ENCODE measurements at places on chromosomes 6 and 20. TPM values are rescaled to one million over a fixed set of nuclear protein-coding genes. Genes with fewer than 3 reads are reported as not detected.

DNA sequence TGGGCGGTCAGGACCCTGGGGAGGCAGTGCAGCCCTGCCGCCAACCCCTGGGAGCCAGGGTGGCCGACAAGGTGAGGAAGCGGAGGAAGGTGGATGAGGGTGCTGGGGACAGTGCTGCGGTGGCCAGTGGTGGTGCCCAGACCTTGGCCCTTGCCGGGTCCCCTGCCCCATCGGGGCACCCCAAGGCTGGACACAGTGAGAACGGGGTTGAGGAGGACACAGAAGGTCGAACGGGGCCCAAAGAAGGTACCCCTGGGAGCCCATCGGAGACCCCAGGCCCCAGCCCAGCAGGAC is 4.0 kb upstream of the COL9A3 start:
- DNase-seq: no peak

The PROKR2 gene
- total RNA-seq: not detected

GRCh38 chr6:156780102-156780641 is 3.0 kb downstream of the ARID1B start:
- DNase-seq: no peak

DNA sequence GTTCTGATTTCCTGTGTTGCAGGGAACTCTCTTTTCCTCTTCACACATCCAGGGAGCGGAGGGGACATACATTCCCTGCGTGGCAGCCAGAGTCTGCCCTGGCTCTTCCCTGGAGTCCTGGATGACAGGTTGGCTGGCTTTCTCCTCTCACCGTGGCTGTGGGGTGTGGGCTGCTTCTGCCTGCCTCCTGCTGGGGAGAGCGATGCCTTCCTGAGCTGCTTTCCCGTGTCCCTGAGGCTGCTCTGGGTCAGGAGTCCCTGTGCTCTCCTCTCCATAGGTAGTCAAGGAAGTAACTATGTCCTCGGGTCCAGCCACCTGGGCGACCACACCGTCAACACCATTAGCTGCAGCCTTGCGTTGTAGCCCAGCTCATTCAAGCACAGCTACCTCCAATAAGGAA is 451.7 kb downstream of the QKI start:
- peak; percentile 20 for DNase-seq

GRCh38 chr6:14046476-14047068 is 71.0 kb upstream of the CD83 start:
- peak; percentile 56 for DNase-seq

- no peak for DNase-seq
These were observed 171.5 kb downstream of the LY86 start for GRCh38 chr6:6760002-6760401.

The PRKN gene
- 5.1 TPM for total RNA-seq

DNA sequence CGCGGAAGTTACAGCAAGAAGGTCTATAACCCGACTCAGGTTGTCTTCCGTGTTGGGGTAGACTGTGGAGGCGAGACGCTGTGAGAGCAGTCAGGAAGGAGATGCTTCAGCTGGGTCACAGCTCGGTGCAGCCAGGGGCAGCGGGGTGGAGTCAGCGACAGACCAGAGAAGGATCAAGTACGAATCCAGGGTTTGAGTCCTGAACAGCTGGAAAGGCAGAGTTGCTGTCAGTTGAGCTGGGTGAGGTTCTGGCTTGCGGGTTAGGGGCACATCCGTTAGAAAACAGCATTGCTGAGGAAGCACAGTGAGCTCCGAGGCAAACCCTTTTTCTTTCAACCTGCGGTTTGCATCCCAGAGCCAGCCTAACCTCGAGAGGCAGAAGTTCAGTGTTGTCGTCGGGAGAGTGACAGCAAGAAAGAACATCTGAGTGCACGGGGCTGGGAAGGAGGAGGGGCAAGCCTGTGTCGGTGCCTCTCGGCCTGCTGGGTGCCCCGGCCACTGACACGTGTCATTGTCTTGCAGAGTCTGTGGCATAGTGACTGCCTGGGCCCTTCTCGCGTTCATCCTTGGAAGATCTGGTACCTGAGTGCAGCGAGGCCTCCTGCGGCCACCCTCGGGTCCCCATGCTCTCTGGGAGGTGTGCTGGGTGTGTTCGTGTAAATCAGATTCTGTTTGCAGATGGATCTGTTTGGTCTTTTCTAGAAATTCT is 20.0 kb downstream of the PNLDC1 start:
- DNase-seq: no peak

DNA sequence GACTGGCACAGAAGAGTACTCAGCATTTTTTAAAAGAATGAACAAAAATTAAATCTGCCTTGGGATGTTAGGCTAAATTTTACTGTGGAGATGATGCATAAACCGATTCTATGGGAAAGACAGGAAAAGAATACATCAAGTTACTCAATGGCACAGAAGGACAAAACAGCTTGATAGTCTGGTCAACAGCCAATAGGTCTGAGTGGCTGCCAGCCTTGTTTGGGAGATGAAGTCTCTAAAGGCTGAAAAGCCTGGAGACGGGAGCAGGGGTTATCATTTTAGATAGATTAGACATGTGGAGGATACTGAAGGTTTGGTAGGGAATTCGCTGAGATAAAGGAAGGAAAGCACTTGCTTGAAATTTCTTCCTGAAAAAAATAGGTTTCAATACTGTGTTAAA is 56.3 kb upstream of the LAMA2 start:
- DNase-seq: no peak

GRCh38 chr20:53806683-53807401 is 213.2 kb upstream of the ZNF217 start:
- DNase-seq: no peak

DNA sequence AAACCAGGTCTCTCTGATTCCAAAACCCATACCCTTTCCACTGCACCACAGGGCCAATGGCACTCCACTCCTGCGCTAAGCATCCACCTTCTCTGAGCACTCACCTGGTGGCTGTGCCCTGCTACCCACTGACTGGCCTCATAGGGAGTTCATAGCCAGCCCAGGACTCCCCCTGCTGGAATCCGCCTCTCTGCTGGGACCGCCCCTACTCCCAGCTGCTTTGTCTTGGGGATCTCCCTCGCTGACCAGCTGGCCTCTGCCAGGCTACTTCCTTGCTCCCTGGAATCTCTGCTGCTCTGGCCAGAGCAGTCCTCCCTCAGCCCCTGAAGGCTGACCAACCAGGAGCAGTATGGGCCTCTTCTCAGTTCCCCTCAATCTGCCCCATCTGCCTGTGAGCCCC is 129.7 kb downstream of the FAXC start:
- DNase-seq: peak; percentile 56

The EPB41L1 gene
- total RNA-seq: 19.3 TPM

GRCh38 chr20:56974499-56975250 is 291.8 kb downstream of the BMP7 start:
- peak; percentile 66 for DNase-seq

All from endothelial cell (in vitro differentiated cells).